ENCODE measurements at places on chromosomes 16 and 17.
A peak's percentile ranks its signal among the peaks of the same experiment; 100 is the strongest.

DNA sequence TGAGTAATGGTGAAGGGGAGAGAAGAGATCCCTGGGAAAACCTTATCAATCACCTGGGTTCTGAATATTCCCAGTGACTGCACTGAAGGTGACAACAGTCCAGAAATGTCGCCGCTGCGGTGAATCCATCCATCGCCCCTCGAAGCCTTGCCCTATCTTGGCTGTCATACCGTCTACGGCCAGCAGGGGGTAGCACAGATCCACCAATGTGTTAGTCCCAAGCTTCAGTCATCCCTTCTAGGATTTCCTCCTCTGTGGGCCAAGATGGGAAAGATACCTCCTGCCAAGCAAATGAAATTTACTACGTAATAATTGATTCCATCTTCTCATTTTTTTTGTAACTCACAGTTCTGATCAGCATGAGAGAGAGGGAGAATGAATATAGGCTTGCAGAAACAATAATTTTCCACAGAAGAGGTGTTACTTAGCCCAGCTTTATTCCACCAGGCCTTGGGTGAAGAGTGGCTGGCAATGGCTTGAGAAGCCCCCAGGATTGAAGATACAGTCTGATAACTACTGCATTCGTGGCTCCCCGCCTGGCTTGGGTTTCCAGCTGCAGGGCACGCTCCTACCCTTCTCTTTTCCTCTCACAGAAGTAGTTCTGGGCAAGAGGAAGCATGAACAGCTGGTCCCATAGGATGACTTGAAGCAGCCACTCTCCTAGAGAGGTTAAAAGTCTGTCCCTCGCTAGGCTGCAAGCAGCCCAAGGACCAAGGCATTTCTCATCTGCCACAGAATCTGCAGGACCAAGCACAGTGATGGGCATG is 2.6 kb upstream of the FMNL1 start:
- peak; percentile 95 for DNase-seq

- DNase-seq = no peak
Measured at GRCh38 chr16:83002351-83003334, 375.9 kb downstream of the CDH13 start.

- no peak for DNase-seq
Measured at GRCh38 chr17:9355846-9356245, 219.8 kb downstream of the STX8 start.

- DNase-seq = no peak
Measured at GRCh38 chr17:29212094-29212631, 32.0 kb upstream of the MYO18A start.

- DNase-seq = no peak
Measured at GRCh38 chr17:67868176-67868575, 42.9 kb downstream of the BPTF start.
